ENCODE measurements at places on chromosomes 6 and 20.

DNA sequence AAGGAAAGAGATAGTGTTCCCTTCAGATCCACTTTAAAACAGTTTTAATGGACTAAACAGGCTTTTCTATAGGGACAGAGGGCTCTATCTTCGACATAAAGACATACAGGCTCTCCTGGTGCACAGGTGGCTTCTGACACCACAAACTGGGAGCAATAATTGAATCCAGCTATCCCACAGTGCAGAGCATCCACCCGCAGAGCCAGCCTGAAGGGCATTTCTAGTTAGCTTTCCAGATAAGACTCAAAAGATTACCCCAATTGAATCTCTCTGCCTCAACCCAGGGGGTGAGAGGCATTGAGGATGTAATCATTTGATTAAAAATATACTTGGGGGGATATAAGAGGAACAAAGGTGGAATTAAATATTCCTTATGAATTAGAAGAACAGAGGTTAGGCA, 64.8 kb upstream of the BEND3 start:
- no peaks in the 10 kb centered on the region for H3K36me3 ChIP-seq
- no peak for DNase-seq
- no peaks in the 10 kb centered on the region for H3K4me1 ChIP-seq
- no peaks in the 10 kb centered on the region for H3K27me3 ChIP-seq

DNA sequence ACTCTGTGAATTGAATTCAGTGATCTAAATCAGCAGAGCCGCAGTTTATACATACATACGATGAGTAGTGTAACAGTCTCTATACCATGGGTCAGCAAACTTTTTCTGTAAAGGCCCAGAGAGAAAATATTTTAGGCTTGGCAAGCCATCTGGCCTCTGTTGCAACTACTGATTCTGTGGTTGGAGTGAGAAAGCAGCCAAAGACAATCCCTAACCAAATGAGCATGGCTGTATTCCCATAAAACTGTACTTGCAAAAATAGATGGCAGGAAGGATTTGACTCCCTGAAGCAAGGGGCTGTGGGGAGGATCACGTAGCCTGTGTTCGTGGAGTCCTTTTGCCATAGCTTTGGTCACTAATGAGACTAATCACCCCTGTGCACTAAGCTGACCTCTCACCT, 17.9 kb upstream of the MOCS1 start:
- no peaks in the 10 kb centered on the region for H3K27me3 ChIP-seq
- no peak overlapping the region for H3K4me3 ChIP-seq
- H3K4me1 ChIP-seq: peaks cover 4% of the 10 kb centered on the region
- no peak overlapping the region for H3K27ac ChIP-seq

DNA sequence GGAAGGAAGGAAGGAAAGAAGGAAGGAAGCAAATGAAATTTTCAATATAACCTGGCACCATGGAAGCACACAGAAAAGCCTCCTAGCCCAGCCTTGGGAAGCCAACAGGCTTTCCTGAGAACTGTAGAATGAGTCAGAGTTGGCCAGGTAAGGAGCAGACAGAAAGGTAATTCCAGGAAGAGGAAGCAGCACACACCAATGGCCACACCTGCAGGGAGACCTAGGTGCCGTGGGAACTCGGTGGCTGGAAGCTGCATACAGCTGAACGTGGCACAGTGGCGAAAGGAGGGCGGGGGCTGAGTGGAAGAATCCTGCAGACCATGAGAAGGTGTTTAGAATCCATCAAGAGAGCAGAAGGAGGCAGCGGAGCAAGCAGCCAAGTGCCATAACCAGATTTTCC, 224.8 kb upstream of the RREB1 start:
- H3K4me3 ChIP-seq: no peak overlapping the region
- H3K36me3 ChIP-seq: no peaks in the 10 kb centered on the region
- no peaks in the 10 kb centered on the region for H3K27me3 ChIP-seq
- peak overlapping the region; percentile 25 for H3K27ac ChIP-seq

DNA sequence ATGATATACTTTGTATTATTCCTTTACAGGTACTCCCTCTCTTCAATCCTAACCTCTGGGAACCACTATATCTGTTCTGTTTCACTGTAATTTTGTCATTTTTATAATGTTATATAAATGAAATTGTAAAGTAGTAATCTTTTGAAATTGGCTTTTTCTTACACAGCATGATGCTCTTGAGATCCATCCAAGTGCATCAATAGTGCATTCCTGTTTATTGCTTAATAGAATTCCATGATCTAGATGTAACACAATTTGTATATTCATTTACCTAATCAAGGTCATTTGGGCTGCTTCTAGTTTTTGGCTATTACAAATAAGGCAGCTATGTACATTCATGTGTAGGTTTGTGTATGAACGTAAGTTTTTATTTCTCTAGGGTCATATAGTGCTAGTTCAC, 174.6 kb downstream of the KHDC1L start:
- no peak overlapping the region for H3K4me3 ChIP-seq
- no peak for DNase-seq
- H3K36me3 ChIP-seq: no peaks in the 10 kb centered on the region
- peaks cover 13% of the 10 kb centered on the region for H3K4me1 ChIP-seq
